Stomach (tissue), 19 donors: ENCODE measurements at places on chromosomes 4 and X.
A peak's percentile ranks its signal among the peaks of the same experiment; 100 is the strongest.

DNA sequence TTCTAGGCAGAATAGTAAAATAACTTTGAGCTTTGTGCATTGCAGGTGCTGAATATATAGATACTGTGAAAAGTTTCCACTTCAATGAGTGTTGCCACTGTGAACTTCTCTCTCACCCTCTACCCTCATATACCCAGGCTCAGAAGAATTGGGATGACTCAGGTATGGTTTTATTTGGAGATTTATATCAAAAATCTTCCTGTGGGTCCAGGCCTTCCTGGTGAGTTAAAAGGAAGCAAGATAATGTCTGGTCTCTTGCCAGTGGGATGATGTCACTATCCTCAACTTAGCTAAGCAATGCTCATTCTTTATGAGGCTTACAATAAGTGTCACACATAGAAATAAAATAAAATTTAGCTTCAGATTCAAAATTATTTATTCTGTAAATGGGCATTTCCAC, 153.3 kb upstream of the TENT5D start:
- H3K36me3 ChIP-seq, result no peaks in the 10 kb centered on the region
- H3K4me3 ChIP-seq, result no peak overlapping the region
- no peaks in the 10 kb centered on the region for H3K4me1 ChIP-seq
- DNase-seq, result no peak

DNA sequence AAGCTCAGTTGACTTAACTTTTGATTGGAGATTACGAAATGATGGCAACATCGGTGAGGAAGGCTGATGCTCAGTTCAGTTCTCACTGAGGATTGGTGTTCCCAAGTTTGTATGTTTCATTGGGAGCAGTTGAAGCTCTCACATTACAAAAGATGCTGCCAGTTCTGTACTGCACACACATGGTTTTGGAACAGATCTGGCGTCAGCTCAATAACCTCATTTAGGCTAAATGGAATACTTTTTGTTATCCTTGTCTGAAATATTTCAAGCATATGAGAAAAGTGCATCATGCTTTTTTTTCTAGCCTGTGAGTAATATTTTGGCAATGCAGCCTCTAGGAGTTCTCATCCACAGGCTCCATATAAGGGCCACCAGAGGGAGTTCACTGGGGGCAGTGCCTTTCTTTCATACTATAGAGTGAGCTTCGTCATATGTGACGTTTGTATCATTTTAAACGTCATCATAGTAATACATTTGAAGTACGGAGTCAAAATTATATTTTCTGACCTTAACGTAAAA, 4.1 kb downstream of the ENPEP start:
- H3K27me3 ChIP-seq, result no peaks in the 10 kb centered on the region
- H3K4me1 ChIP-seq, result no peaks in the 10 kb centered on the region
- peak overlapping the region; percentile 58 for H3K27ac ChIP-seq
- H3K4me3 ChIP-seq, result no peak overlapping the region
- no peaks in the 10 kb centered on the region for H3K36me3 ChIP-seq
- no peak for DNase-seq

GRCh38 chr4:90357117-90357710, 230.0 kb downstream of the CCSER1 start:
- no peak for DNase-seq
- H3K4me1 ChIP-seq, result peaks cover 4% of the 10 kb centered on the region
- H3K27me3 ChIP-seq, result no peaks in the 10 kb centered on the region

DNA sequence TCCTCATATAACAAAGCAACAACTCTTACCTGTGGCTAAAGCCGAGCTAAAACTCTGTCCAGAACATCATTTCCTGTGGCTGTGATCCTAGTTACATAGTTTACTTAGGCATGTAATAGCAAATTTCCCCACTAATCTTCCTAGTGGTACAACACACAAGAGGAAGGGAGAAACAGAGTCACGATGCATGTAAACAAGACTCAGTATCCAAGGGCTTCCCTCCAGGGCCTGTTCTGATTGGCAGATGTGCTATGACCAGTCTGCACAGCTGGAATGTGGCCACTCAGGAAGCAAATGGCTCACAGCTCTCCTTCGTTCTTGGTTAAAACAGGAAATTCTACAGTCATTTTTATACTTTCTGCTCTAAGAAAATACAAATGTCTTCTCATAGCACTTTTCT, 49.2 kb upstream of the PRSS48 start:
- peak; percentile 76 for DNase-seq
- peak overlapping the region; percentile 58 for H3K27ac ChIP-seq
- H3K4me1 ChIP-seq, result no peaks in the 10 kb centered on the region
- no peaks in the 10 kb centered on the region for H3K36me3 ChIP-seq
- no peaks in the 10 kb centered on the region for H3K27me3 ChIP-seq

DNA sequence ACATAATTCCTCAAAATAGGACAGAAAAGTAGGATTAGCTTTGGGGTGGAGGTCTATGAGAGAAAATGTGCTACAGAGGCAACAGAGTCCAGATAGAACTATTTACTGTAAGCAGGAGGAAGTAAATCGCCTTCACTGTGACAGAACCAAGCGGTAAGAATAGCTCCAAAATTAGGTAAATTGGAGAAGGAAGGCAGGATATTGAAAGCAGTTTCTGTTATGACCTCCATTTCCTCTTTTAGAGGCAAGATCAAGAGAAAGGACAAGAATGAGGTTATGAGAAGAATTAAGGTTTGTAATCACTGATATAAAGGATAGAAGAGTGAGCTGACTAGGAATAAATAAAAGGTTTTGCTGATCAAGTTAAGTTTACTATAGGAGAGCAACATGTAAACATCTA, 44.1 kb upstream of the NEUROG2 start:
- H3K27me3 ChIP-seq, result no peaks in the 10 kb centered on the region
- no peak for DNase-seq
- no peak overlapping the region for H3K4me3 ChIP-seq
- no peaks in the 10 kb centered on the region for H3K4me1 ChIP-seq
